Fibroblast of upper back skin (primary cell): ENCODE measurements at places on chromosomes 11 and 22.

GRCh38 chr22:35630387-35630793, 13.3 kb upstream of the MB start:
- peak; percentile 80 for DNase-seq

DNA sequence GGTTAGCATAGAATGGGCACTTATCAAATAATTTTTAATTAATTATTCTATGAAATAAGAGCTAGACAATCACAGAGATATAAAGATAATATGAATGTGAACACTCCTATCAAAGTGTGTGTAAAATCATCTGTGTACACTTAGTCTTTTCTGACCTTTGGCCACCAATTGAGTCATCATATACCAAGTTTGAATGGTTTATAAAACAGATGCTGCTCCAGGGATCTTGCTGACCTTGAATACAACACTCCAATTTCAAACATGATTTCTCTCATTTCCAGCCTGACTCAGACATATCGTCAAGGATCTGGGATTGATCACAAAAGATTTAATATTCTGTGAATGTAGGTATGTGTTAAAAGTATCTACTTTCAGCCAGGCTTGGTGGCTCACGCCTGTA, 2.9 kb upstream of the OR51V1 start:
- no peak for DNase-seq

DNA sequence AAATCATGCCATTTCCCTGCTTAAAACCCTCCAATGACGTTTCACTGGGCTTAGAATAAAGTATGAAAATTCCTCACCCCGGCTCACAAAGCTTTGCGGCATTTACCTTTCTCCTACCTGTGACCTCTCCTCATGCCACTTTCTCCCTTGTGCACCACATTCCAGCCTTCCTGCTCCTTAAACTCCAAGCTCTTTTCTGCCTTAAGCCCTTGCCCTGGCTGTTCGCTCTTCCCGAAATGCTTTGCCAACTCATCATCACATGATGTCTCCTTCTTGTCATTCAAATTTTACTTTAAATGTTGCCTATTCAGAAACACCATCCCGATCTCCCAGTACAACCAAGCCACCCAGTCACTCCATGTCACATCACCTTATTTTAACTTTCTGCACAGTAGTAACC, 2.0 kb downstream of the PLEKHA7 start:
- no peak for DNase-seq

- peak; percentile 95 for DNase-seq
Observed at GRCh38 chr11:128174465-128175291, 412.7 kb downstream of the ETS1 start.

GRCh38 chr11:19906126-19906525, 193.5 kb downstream of the NAV2 start:
- no peak for DNase-seq

- no peak for DNase-seq
Observed at GRCh38 chr22:39279170-39279850, 34.5 kb upstream of the PDGFB start.
